Activated CD4-positive, alpha-beta T cell treated with anti-CD3 and anti-CD28 coated beads, Interleukin-2, amount 50 U/mL, for 16 hours (primary cell): ENCODE measurements at places on chromosomes 5 and 9.
A peak's percentile ranks its signal among the peaks of the same experiment; 100 is the strongest.

GRCh38 chr5:139458580-139459407, 3.7 kb downstream of the ECSCR start:
- peak; percentile 91 for DNase-seq

GRCh38 chr5:4977416-4978110, 162.6 kb upstream of the ADAMTS16 start:
- DNase-seq, result no peak

GRCh38 chr5:9350301-9350797, 195.5 kb downstream of the SEMA5A start:
- no peak for DNase-seq

GRCh38 chr9:129392093-129392541, 214.1 kb upstream of the IER5L start:
- no peak for DNase-seq

DNA sequence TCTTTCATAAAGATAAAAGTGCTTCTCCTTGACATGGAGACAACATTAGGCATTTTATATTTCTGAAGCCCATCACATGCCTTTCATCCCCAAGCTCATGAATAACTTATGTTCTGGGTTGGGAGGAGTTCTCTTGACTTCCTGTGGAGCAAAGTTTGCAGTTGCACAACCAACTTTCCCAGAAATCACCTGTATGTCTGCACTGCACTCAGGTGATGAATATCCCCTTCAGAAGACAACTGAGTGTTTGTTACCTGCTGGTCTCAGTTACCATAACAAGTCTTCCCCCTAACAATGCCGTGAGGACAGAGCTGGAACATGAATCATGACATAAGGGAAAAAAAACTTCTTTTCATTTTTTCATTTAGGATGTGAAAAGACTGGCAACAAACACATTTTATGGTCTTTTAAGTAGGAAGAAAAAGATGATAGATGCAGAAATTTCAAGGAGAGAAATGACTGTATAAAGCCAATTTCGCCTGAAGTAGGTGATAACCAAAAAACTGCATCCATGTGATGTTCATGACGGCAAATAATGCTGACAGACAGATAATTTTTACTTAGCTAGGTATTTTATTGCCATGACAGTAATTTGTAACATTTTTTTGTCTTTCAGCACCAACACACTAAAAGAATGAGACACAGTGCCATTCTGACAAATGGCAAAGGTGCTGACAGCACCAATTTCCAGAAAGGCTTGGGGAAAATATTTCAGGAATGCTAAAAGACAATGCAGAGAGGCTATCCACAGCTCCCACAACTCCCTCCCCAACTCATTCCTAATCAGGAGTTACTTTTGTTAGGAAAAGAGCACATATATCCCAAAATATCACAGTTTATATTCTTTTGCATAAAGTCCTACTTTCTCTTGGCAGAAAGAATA, 656.3 kb downstream of the PRELID2 start:
- no peak for DNase-seq

GRCh38 chr5:102796498-102796897, 41.4 kb downstream of the PAM start:
- DNase-seq, result no peak
